ENCODE measurements at places on chromosomes 1 and 21. TPM values are rescaled to one million over a fixed set of nuclear protein-coding genes. Genes with fewer than 3 reads are reported as not detected.

The OR2L5 gene
- total RNA-seq = 0.05 TPM

The FMO5 gene
- total RNA-seq = 7.3 TPM

GRCh38 chr1:219114014-219114413, 59.7 kb upstream of the LYPLAL1 start:
- no peak for DNase-seq

The ZBTB8OS gene
- 50.9 TPM for total RNA-seq

DNA sequence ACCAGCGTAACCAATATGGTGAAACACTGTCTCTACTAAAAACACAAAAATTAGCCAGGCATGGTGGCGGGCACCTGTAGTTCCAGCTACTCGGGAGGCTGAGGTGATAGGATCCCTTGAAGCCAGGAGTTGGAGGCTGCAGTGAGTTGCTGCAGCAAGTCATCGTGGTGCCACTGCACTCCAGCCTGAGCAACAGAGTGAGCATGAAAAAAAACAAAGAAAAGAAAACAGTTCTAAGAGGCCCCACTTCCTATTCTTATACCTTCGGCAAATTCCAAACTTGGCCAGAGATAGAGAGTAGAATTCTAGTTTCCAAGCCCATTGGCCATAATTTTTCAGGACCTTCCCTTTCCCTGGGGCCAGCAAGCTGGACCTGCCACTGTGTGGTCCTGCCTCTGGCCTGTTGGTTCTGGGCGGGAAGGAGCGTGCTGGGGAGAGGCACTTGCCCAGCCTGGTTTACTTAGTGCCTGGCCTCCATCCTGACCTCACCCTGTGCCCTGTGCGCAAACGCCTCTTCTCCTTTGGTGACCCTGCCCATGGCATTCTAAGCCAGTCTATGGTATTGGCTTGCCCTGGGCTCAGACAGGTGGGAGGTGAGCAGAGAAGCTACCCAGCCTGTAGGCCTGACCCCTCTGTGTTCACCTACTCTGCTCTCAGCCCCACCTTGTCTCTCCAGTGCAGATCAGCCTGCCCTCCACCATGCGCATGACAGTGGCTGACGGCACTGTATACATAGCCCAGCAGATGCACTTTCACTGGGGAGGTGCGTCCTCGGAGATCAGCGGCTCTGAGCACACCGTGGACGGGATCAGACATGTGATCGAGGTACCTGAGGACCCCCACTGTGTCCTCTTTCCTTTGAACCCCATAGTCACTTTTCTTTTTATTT, 11.0 kb downstream of the CA6 start:
- no peak for DNase-seq

DNA sequence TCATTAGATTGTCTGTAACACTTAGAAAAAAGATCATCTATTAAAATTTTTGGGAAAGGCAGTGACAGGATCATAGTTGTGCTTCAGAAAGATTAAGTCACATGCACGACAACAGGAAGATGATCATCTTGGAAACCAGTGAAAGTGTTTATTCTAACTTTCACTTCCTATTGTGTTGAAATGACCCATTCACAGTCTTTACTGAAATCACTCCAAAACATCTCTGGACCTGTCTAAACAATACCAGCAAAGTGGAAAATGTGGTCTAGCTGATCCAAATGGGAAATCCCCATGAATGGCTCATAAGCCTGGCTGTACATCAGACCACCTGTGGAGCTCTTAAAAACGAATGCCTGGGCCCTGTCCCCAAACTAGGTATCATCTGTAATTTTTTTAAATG, 111.1 kb upstream of the ETV3 start:
- peak; percentile 67 for DNase-seq

The LCE3E gene
- total RNA-seq = not detected

GRCh38 chr1:187433598-187433997, 604.8 kb downstream of the PLA2G4A start:
- DNase-seq = no peak

- DNase-seq = no peak
Measured at GRCh38 chr1:165988275-165988674, 160.9 kb downstream of the UCK2 start.

- DNase-seq = no peak
Measured at GRCh38 chr1:228018961-228019721, 12.3 kb downstream of the WNT3A start.

DNA sequence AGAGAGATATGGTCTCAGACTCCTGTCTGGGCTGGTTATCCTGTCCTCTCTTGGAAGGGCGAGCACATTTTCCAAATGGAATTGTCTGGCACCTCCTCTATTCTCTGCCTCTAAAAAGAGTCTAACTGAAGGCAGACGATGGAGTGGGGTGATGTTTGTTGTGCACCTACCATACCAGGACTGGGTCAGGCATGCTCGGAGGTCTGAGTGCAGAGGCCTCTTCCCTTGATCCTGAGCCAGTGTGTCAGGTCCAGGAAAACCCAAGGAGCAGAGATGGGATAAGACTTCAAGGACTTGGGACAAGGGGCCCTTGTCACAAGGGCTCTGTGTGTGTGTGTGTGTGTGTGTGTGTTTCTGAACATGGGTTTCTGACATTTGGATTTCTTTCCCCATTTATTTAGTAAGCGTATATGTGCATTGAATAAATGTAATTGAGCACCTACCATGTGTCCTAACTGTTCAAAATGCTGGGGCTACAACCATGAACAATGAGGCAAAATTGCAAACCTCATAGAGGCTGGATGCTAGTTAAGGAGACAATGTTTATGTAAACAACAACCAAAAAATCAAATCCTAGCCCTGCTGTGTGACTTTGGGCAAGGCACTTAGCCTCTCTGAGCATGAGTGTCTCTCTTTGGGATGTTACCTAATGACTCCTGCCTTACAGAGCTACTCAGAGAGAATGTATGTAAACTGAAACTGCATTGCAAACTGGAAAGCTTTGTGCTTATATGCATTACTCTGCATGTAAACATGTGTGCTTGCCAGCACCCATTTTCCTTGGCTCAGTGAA, 276.3 kb downstream of the FOXD2 start:
- no peak for DNase-seq

Data from renal cortical epithelial cell (primary cell).